ENCODE measurements at places on chromosomes 11 and 22. TPM values are rescaled to one million over a fixed set of nuclear protein-coding genes. Genes with fewer than 3 reads are reported as not detected.

Gene DAGLA
- total RNA-seq: 3.3 TPM

Gene SLC37A2
- 7.2 TPM for total RNA-seq

Gene POU2AF1
- not detected for total RNA-seq

Gene TNRC6B
- total RNA-seq: 31.2 TPM

Gene TEAD1
- total RNA-seq: 83.2 TPM

DNA sequence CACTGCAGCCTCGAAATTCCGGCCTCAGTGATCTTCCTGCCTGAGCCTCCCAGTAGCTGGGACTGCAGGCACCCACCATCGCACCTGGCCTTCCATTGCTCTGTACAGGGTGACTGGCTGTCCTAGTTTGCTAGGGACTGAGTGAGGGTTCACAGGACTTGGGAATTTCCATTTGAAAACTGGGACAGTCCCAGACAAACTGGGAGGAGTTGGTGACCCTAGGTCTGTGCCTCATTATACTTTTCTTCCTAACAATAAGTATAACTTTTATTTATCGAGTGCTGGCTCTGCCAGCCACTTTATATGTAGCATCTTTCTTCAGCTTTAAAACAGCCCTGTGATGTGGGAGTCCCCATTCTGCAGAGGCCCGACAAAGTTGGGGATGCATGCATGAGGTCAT lies 25.5 kb downstream of the TCP11L1 start:
- DNase-seq: no peak

DNA sequence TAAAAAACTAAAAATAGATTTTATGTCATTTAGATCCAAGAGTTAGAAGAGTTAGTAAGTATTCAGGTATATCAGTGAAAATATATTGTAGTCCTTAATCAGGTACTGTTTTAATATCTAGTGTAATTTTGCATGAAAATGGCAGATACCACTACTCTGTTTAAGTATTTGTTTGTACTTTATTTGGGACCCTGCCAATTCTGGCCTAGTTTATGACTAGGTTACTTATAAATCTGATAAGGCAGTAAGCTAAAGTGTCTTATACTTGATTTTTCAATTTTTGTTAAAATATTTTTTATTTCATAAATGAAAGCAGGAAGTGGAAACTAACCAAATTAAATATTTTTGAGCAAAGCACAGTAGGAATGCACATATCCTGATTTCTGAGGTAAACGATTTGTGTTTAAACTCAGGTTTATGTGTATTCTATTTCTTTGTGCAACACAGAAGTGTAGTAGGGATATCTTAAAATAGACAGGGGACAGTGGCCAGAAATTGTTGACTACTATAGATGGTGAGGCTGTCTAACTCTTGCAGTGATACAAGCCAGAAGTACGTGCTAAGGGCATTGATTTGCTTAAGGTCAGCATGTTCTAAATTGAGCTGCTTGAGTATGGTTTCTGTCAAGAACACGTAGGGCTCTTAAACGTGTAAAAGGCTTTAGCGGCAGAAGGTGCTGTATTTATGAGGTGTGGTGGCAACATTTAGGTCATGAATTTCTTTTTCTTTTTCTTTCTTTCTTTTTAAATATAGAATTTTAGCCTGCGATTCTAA lies 34.0 kb downstream of the HIPK3 start:
- no peak for DNase-seq

- no peak for DNase-seq
Measured at GRCh38 chr22:46766611-46767010, 4.2 kb downstream of the TBC1D22A start.

DNA sequence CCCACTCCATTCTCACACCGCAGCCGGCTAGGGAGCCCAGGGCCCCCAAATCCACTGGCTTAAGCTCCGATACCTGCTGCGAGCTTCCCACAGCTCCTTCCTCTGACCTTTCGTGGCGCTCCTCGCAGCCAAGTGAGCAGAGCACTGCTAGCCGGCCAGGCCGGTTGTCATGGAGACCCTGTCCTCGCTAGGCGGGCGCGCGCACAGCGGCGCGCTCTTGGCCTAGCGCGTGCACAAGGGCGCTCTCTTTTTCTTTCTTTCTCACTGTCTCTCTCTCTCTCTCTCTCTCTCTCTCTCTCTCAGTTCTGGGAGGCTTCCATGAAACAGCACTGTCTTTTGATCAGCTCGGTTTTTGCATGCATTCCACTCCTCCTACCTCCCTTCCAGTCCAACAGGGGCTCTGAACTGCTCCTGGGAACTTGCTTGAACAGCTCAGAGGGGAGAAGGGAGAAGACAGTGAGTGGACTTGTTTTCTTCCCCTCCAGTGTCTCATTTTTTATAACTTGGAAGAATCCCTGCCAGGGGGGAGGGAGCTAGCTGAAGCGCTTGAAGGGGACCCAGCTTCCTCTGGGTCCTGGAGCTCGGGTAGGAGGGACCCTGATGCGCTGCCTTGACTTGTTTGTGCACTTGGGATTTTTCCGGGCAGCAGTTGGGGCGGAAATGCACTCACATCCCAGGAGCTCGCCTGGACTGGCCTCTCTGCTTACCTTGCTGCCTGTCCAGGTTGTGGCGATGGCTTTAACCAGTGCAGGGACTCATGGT lies 100.3 kb upstream of the AKIP1 start:
- peak; percentile 88 for DNase-seq

GRCh38 chr11:11813288-11813962 lies 28.3 kb upstream of the USP47 start:
- peak; percentile 94 for DNase-seq
